GM23248 (cell line): ENCODE measurements at places on chromosomes 1 and 21. TPM values are rescaled to one million over a fixed set of nuclear protein-coding genes. Genes with fewer than 3 reads are reported as not detected.

FCRL4 gene
- total RNA-seq = not detected in 2 replicates

TMCO4 gene
- 24.5 and 25.9 TPM in 2 replicates for total RNA-seq

VASH2 gene
- total RNA-seq = not detected in 2 replicates

TNFAIP8L2 gene
- not detected in 2 replicates for total RNA-seq

GOLT1A gene
- total RNA-seq = not detected in 2 replicates

CLCA1 gene
- not detected in 2 replicates for total RNA-seq

PM20D1 gene
- total RNA-seq = 0.22 TPM in 1 of 2 replicates, not detected in the other

AGMAT gene
- 2.2 and 3.9 TPM in 2 replicates for total RNA-seq

NBL1 gene
- 201 and 290 TPM in 2 replicates for total RNA-seq

GRCh38 chr1:41649396-41650027, 165.0 kb upstream of the EDN2 start:
- H3K27me3 ChIP-seq = no peaks in the 10 kb centered on the region
- peak overlapping the region; percentile 39 for H3K4me3 ChIP-seq
- DNase-seq = no peak
- peak overlapping the region; percentile 41 for H3K27ac ChIP-seq
- H3K4me1 ChIP-seq = peaks cover 19% of the 10 kb centered on the region

- H3K4me1 ChIP-seq = peaks cover 13% of the 10 kb centered on the region
- peak; percentile 56 for DNase-seq
- no peaks in the 10 kb centered on the region for H3K27me3 ChIP-seq
- H3K4me3 ChIP-seq = peak overlapping the region; percentile 96
Measured at GRCh38 chr1:170530972-170531757, 801 bp upstream of the GORAB start.

DNA sequence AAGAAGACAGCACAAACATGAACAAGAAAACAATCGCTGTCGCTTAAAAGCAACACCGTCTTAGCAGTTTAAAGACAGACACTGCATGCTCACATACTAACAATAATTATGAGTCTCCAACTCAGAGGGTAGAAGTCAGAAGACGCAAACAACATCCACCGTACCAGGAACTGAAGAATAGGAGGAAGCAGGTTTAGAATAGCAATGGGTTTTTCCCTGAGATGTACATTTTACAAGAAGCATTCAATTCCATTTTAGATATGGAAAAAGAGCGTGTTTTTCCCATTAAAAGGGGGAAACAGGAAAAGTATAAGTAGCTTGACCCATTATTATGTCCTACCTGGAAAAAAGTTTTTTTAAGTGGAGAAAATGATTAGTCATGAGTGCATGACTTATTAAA, 34.5 kb upstream of the KCNE1 start:
- no peaks in the 10 kb centered on the region for H3K36me3 ChIP-seq
- no peak for DNase-seq
- H3K4me1 ChIP-seq = peaks cover 29% of the 10 kb centered on the region
- no peaks in the 10 kb centered on the region for H3K27me3 ChIP-seq
- no peak overlapping the region for H3K4me3 ChIP-seq

GRCh38 chr21:35488946-35489345, 439.8 kb upstream of the RUNX1 start:
- no peak overlapping the region for H3K4me3 ChIP-seq
- DNase-seq = no peak
- H3K36me3 ChIP-seq = no peaks in the 10 kb centered on the region
- H3K27me3 ChIP-seq = no peaks in the 10 kb centered on the region
- no peaks in the 10 kb centered on the region for H3K4me1 ChIP-seq
- H3K27ac ChIP-seq = no peak overlapping the region

DNA sequence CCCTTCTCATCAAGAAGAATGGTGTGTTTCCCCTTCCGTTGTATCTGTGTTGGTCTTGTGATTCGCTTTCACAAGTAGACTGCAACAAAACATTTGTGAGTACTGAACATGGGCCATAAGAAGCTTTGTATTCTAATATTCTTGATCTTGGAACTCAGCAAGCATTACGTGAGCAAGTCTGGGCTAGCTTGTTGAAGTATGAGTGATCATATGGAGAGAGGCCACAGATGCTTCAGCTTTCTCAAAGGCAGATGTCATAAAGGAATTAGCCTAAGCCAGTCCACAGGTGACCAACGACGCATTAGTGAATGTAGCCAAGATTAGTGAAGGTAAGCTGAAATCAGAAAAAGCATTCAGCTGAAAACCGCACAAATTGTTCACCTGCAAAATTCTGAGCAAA, 609.6 kb upstream of the NEGR1 start:
- H3K4me3 ChIP-seq = no peak overlapping the region
- H3K27me3 ChIP-seq = no peaks in the 10 kb centered on the region
- H3K36me3 ChIP-seq = no peaks in the 10 kb centered on the region
- H3K4me1 ChIP-seq = no peaks in the 10 kb centered on the region

- H3K36me3 ChIP-seq = no peaks in the 10 kb centered on the region
- no peaks in the 10 kb centered on the region for H3K27me3 ChIP-seq
- DNase-seq = peak; percentile 11
- no peaks in the 10 kb centered on the region for H3K4me1 ChIP-seq
Measured at GRCh38 chr1:174158767-174159251, 511 bp upstream of the RABGAP1L start.

- DNase-seq = no peak
- no peaks in the 10 kb centered on the region for H3K4me1 ChIP-seq
- no peak overlapping the region for H3K27ac ChIP-seq
- no peaks in the 10 kb centered on the region for H3K36me3 ChIP-seq
- peaks cover 87% of the 10 kb centered on the region for H3K27me3 ChIP-seq
- no peak overlapping the region for H3K4me3 ChIP-seq
Measured at GRCh38 chr21:33018707-33019465, 6.8 kb upstream of the OLIG2 start.

GRCh38 chr1:184531296-184531695, 144.5 kb downstream of the C1orf21 start:
- H3K27ac ChIP-seq = no peak overlapping the region
- no peaks in the 10 kb centered on the region for H3K36me3 ChIP-seq
- peaks cover 10% of the 10 kb centered on the region for H3K4me1 ChIP-seq
- peak; percentile 8 for DNase-seq
- no peak overlapping the region for H3K4me3 ChIP-seq
- H3K27me3 ChIP-seq = no peaks in the 10 kb centered on the region

GRCh38 chr1:2210786-2211185, 16.2 kb upstream of the FAAP20 start:
- no peak overlapping the region for H3K4me3 ChIP-seq
- DNase-seq = no peak
- no peaks in the 10 kb centered on the region for H3K27me3 ChIP-seq
- H3K36me3 ChIP-seq = no peaks in the 10 kb centered on the region
- peaks cover 49% of the 10 kb centered on the region for H3K4me1 ChIP-seq

DNA sequence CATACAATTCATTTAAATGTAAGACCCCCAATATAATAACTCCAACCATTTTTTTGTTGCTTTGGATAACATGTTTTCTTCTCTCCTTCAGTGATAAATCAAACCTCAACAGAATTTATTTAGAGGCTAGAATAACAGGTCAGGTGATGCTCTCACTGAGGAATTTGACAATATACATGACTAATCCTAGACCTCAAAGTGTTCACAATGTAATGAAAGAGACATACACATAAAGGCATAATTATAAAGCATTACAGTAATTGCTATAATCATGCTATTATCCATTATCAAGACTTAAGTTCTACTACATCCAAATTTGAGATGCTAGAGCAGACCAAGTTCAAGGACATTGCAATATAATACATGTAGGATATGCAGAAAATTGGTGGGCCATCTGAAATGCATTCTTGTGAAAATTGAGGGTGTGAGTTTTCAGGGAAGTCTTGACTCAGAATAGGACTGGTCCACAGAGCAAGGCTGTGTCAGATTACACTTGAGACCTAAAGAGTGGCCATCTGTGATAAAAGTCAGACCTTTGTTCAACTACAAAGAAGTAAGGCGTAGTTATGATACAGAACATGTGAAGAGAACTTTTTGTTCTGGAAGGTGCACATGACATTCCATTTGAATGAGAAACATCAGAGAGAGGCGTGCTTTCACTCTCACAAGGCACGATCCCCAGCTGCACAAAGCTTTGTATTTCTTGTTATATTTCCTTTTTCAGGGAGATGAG, 45.5 kb downstream of the UTP25 start:
- no peaks in the 10 kb centered on the region for H3K36me3 ChIP-seq
- no peaks in the 10 kb centered on the region for H3K27me3 ChIP-seq
- no peak overlapping the region for H3K27ac ChIP-seq

GRCh38 chr1:244104309-244105060, 53.4 kb downstream of the ZBTB18 start:
- peak overlapping the region; percentile 48 for H3K27ac ChIP-seq
- peak overlapping the region; percentile 44 for H3K4me3 ChIP-seq
- peak; percentile 94 for DNase-seq
- H3K4me1 ChIP-seq = peaks cover 11% of the 10 kb centered on the region; the same call in 1 of the 2 replicates

DNA sequence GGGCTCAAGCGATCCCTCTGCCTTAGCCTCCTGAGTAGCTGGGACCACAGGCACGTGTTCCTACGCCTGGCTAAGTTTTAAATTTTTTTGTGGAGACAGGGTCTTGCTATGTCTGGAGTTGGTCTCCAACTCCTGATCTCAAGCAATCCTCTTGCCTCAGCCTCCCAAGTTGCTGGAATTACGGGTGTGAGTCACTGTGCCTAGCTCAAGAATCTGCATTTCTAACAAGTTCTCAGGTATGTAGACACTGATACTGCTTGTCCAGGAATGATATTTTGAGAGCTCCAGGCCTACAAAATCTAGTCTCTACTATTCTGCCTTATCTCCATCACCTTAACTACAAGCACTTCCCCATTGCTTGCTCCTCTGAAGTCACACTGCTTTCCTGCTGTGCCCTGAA, 22.3 kb downstream of the ANGPTL7 start:
- H3K27ac ChIP-seq = no peak overlapping the region
- peaks cover 5% of the 10 kb centered on the region for H3K4me1 ChIP-seq

- H3K36me3 ChIP-seq = no peaks in the 10 kb centered on the region
- DNase-seq = peak; percentile 84
- H3K27ac ChIP-seq = no peak overlapping the region
- peaks cover 9% of the 10 kb centered on the region for H3K4me1 ChIP-seq
- H3K27me3 ChIP-seq = peaks cover 18% of the 10 kb centered on the region
- peak overlapping the region; percentile 64 for H3K4me3 ChIP-seq
Measured at GRCh38 chr1:24150234-24151174, 7.6 kb upstream of the IL22RA1 start.

GRCh38 chr1:34212673-34213072, 36.0 kb downstream of the C1orf94 start:
- no peak overlapping the region for H3K27ac ChIP-seq
- no peak overlapping the region for H3K4me3 ChIP-seq
- no peak for DNase-seq
- no peaks in the 10 kb centered on the region for H3K4me1 ChIP-seq
- H3K36me3 ChIP-seq = no peaks in the 10 kb centered on the region
- H3K27me3 ChIP-seq = peaks cover 40% of the 10 kb centered on the region

DNA sequence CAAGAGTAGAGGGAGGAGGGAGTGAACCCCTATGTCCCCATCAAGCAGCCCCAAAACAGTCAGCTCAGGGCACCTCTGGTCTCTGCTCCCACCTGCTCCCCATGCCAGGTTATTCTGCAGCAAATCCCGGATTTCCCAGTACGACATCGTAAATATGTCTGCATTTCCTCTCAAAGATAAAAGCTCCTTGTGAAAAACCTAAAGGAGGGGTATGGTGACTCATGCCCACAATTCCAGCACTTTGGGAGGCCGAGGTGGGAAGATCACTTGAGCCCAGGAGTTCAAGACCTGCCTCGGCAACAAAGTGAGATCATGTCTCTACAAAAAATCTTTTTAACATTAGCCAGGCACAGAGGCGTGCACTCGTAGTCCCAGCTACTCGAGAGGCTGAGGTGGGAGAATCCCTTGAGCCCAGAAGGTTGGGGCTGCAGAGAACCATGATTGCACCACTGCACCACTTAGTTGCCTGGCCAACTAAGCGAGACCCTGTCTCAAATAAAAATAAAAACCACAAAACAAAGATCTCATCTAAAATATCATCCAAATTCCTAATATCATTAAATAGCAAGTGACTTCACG, 7.1 kb downstream of the ACOT7 start:
- H3K4me1 ChIP-seq = no peaks in the 10 kb centered on the region
- DNase-seq = no peak
- no peaks in the 10 kb centered on the region for H3K27me3 ChIP-seq
- no peak overlapping the region for H3K27ac ChIP-seq
- H3K36me3 ChIP-seq = no peaks in the 10 kb centered on the region
- no peak overlapping the region for H3K4me3 ChIP-seq

GRCh38 chr1:12620488-12620865, 2.5 kb upstream of the DHRS3 start:
- H3K27me3 ChIP-seq = no peaks in the 10 kb centered on the region
- H3K27ac ChIP-seq = no peak overlapping the region
- H3K4me1 ChIP-seq = peaks cover 15% of the 10 kb centered on the region
- peak; percentile 37 for DNase-seq
- H3K36me3 ChIP-seq = no peaks in the 10 kb centered on the region

GRCh38 chr1:145846201-145846612, 777 bp downstream of the NUDT17 start:
- peak; percentile 73 for DNase-seq
- no peaks in the 10 kb centered on the region for H3K27me3 ChIP-seq
- peak overlapping the region; percentile 74 for H3K4me3 ChIP-seq
- peak overlapping the region; percentile 50 for H3K27ac ChIP-seq
- H3K36me3 ChIP-seq = peaks cover 20% of the 10 kb centered on the region

DNA sequence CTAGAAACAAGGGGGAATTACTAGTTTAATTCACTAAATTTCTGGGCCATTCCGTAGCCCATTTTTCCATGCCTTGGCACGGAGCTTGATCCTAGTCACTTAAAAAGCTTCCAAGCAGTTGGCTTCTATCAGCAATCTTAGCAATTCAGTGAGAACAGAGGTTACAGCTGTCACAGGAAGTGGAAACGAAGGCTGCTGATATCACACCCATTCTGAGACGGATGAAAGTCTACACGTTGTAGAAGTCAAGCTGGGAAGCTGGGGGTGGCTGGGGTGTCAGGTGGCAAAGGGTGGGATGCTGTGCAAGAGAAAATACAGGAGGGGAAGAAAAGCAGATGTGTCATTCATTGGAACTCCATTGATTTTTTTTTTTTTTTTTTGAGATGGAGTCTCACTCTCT, 11.8 kb upstream of the STMN1 start:
- H3K4me1 ChIP-seq = peaks cover 8% of the 10 kb centered on the region
- no peaks in the 10 kb centered on the region for H3K36me3 ChIP-seq
- no peaks in the 10 kb centered on the region for H3K27me3 ChIP-seq
- no peak for DNase-seq
